Activated T-helper 1 cell treated with Interleukin-2 at 50 U/mL for 16 hours (primary cell): ENCODE measurements at places on chromosomes 1 and 21.
A peak's percentile ranks its signal among the peaks of the same experiment; 100 is the strongest.

DNA sequence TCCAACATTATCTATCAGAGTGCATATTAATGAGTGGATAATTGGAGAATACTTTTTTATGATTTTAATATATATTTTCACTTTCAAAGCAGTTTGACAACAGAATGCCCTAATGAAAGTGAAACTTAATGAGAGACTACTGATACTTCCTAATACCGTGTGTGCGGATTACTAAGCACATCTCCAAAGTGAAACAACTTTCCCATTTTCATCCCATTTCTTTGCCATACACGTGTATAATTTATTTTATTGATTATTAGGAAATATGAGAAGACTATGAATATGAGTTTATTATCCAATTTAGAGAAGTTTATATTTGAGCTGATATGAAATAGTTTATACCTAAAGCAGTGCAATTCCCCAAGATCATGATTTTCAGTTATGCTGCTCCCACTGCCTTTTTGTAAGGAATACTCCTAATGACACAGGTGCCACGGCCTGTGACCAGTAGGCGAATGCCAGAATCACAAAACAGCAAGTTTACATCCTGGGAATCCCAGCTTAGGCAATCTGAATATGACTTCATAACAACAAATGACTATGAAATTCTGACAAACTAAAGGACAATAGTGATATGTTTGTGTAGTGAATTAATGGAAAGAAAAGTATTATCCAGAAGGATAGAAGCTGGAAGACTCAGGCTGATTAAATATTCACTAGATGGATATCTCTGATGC is 202.9 kb downstream of the NCAM2 start:
- DNase-seq: no peak

DNA sequence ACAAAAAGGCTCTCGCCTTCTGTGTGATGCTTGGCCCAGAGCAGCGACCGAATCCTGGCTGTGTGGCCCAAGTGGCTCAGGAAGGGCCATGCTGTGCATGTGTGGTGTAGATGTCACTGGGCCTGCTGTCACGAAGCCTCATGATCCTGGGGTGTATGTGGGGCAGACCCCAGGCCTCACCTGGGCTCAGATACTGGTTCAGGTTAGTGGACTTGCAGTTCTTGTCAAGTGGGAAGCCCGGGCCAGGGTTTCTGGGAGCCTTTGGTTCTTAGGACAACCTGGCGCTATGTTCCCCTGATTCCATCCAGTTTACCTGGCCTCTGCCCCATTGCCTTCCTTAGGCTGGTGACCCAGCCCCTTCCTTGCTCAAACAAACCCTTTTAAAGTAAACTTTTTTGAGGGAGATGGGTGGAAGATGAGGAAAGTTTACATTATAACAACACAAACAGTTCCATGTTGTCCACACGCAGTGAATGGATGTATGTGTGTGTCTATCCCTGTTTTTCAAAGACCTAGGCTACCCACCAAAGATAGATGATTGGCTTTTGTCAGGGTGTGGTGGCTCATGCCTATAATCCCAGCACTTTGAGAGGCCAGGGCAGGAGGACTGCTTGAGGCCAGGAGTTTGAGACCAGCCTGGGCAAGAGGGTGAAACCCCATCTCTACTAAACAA is 84.3 kb downstream of the UCK2 start:
- no peak for DNase-seq

- DNase-seq: no peak
Observed at GRCh38 chr1:8847990-8848389, 30.5 kb downstream of the ENO1 start.

DNA sequence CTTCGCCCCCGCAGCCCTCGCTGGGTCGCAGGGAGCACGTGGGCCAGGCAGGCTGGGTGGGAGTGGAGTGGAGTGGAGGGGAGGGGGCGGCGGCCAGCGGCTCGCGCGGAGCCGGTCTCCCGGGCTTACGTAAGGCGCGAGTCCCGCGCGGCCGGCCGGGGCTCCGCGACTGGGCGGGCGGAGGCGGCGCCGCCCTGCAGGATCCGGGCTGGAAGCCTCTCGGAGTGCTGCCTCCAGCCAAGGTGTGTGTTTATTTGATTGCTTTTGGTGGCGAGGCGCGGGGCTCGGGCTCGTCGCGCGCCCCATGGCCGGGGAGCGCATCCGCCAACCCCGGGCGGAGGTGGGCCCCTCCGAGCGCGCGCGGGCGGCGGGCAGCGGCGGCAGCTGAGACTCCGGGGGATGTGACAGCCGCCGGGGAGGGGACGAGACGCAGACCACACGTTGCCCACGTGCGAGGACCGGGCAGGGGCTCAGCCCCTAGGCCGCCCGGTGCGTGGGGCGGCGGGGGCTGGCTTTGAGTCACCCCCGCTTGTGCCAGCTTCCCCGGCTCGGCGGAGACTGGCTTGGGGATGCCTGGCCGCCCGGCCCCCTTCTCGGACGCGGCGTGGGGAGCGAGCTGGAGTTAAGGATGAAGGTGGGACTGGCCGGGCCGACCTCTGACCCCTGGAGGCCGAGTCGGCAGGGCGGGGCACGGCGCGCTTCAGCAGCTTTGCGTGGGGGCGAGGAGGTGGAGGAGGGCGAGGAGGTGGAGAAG is 402 bp upstream of the AK4 start:
- DNase-seq: no peak

DNA sequence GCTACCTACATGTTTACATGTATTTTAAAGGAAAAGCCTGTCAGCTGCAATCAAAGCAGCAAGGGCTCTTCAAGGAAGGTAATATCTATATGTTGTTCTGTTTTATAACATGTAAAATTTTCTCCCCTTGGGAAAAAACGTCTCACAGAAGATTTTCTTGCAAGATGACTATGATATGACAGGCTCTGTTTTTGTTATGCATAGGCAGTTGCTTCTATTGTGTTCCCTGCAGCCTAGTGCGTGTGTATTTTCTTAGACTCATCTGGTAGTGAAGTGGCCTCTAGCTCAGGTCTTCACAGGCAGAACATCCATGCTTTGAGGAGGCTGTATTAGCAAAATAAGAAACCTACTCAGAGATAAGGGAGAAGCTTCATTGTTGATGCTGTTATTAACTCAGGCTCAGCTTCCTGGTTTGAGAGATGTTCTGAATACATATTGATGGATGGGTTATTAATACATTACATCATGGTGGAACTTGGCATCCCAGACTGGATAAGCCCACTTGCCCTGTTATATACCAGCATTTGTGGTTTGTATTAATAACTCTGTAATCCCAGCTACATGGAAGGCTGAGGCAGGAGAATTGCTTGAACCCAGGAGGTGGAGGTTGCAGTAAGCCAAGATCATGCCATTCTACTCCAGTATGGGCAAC is 35.8 kb downstream of the LAMC1 start:
- no peak for DNase-seq

DNA sequence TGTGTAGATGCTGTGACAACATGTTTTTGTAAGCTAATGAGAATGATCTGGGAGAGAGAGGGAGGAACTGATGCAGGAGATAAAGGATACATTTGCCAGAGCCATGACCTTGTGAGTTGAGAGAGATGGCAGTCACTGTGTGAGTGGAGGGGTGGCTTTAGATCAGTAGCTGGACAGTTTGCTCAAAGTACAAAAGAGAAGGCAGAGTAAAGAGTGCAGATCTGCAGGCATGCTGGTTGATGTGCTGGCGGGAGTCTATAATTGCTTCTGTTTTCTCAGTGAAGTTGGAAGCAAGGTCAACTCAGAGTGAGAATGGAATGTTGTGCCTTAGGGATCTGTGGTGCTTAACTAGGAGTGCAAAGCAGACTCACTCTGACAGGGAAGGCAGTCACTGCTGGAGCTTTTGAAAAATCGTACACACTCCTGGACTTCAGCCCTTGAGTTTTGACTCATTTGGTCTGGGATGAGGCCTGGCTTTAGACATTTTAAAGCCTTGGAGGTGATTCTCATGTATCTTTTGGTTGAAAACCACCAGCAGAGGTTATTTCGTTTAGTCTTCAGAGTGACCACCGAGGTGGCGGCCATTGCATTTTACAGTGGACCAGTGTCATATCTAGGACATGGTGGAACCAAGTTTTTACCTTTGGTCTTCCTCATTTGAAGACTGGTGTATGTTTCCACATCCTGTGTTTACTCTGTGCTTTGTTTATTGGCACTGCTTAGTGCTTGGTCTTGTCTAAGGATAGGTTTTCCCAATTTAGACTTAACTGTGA is 49.6 kb downstream of the MTR start:
- no peak for DNase-seq

- DNase-seq: no peak
Observed at GRCh38 chr1:51215169-51215568, 20.9 kb upstream of the RNF11 start.

DNA sequence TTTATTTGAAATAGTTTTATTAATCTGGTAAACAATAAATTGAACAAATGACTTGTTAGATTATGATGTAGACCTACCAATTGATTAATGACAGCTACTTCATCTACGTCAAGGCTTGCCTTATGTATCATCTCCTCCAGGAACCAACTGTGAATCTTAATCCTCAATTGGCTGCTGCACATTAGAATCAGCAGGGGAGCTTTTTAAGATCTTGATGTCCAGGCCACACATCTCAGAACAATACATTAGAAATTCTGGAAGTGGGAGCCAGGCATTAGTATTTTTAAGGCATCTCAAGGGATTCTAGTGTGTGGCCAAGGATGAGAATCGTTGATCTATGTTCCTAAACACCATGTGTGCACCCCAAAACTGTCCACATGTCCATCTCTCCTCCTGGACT is 52.0 kb upstream of the LYPLAL1 start:
- no peak for DNase-seq

GRCh38 chr21:44911384-44912157 is 9.1 kb downstream of the ITGB2 start:
- peak; percentile 53 for DNase-seq

- no peak for DNase-seq
Observed at GRCh38 chr1:33434363-33434750, 3.5 kb upstream of the PHC2 start.

- DNase-seq: no peak
Observed at GRCh38 chr1:183675381-183675780, 22.3 kb upstream of the APOBEC4 start.

- no peak for DNase-seq
Observed at GRCh38 chr21:21712748-21713520, 714.7 kb downstream of the NCAM2 start.

- DNase-seq: no peak
Observed at GRCh38 chr21:42313501-42313969, 1.7 kb downstream of the TFF3 start.

DNA sequence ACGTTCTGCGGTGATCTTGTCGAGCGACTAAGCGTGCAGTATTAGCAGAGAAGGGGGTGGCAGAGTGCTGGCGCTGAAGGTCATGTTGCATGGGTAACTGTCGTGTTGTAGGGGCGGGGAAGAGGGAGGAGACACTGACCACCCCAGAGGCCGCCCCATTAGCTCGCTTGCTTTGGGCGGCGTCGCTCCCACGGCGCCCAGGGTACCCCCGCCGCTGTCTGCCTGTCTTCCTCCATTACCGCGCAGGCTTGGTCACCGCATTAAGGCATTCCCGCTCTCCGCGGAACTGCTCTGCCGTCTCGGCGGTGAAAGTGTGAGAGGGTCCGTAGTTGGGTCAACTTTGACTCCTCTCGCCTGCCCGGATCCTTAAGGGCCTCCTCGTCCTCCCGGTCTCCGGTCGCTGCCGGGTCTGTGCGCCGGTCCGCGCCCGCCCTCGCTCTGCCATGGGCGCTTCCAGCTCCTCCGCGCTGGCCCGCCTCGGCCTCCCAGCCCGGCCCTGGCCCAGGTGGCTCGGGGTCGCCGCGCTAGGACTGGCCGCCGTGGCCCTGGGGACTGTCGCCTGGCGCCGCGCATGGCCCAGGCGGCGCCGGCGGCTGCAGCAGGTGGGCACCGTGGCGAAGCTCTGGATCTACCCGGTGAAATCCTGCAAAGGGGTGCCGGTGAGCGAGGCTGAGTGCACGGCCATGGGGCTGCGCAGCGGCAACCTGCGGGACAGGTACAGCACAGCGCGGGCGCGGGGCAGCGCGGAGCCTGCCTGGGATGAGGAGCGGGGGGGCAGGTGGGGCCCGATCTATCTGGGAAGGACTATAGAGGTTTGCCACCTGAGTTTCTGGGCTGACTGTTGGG is at the start of gene MTARC2:
MTARC2 (plus strand) TSS at position 234 of the 846 bp plus-strand sequence; CDS start at position 444, 210 bp downstream.
- no peak for DNase-seq

DNA sequence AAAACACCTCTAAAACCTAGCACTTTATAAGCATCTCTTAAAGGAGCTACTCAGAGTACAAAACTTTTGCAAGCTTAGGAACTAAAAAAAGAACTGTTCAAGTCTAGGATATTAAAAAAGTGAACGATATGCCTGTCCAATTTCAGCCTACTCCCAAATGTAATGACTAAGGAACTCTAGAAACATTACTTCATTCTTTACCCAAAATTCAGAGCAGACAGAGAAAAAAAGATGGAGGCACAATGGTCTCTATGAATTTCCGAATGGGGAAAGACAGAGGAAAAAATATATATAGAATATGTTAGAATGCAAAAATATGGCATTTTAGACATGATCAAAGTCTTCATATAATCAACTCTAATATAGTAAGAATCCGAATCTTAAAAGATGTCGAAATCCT is 61.2 kb downstream of the TP53BP2 start:
- DNase-seq: no peak

GRCh38 chr1:63773496-63773814 is 362 bp upstream of the ROR1 start:
- DNase-seq: no peak

GRCh38 chr1:150152182-150152536 is 2.4 kb downstream of the PLEKHO1 start:
- no peak for DNase-seq

- no peak for DNase-seq
Observed at GRCh38 chr1:212315907-212316306, 30.7 kb downstream of the PPP2R5A start.

- DNase-seq: no peak
Observed at GRCh38 chr1:21492356-21492625, 16.9 kb upstream of the ALPL start.

GRCh38 chr1:58361134-58361533 is 185.4 kb downstream of the OMA1 start:
- DNase-seq: no peak

GRCh38 chr1:167230437-167230836 is 9.8 kb downstream of the POU2F1 start:
- no peak for DNase-seq

- DNase-seq: no peak
Observed at GRCh38 chr1:13760340-13760739, 60.4 kb downstream of the PRDM2 start.

- DNase-seq: no peak
Observed at GRCh38 chr1:31415658-31416057, 2.6 kb downstream of the SERINC2 start.

- peak; percentile 28 for DNase-seq
Observed at GRCh38 chr1:20521960-20522861, 14.3 kb upstream of the MUL1 start.

- DNase-seq: no peak
Observed at GRCh38 chr1:3003039-3003940, 18.0 kb upstream of the ACTRT2 start.
